Activated CD4-positive, alpha-beta T cell treated with anti-CD3 and anti-CD28 coated beads, Interleukin-2, amount 10 ng/mL, durations not matched to agents 7 days and 5 days (primary cell): ENCODE measurements at places on chromosomes 2 and 18.

- no peak for DNase-seq
These were observed 5.2 kb upstream of the RSAD2 start for GRCh38 chr2:6872394-6872793.

GRCh38 chr2:232894251-232894650, 24.2 kb downstream of the SNORC start:
- no peak for DNase-seq

DNA sequence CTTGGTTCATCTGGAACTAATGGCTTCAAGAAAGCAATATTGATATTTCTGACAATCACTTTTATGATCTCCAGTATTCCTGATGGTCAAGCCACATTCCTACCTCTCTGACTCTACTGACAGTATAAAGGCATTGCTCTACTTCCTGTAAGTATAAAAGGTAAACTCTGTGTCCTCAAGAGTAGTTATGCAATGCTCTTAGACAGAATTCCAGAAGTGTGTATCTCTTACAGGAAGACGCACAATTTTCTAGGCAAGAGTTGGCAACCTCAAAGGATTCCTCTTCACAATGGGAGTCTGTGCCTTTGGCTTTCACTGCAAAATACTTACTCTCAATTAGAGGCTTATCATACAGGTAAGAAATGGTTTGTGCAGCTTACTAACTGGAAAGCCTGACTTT, 100.1 kb downstream of the THADA start:
- DNase-seq = no peak

DNA sequence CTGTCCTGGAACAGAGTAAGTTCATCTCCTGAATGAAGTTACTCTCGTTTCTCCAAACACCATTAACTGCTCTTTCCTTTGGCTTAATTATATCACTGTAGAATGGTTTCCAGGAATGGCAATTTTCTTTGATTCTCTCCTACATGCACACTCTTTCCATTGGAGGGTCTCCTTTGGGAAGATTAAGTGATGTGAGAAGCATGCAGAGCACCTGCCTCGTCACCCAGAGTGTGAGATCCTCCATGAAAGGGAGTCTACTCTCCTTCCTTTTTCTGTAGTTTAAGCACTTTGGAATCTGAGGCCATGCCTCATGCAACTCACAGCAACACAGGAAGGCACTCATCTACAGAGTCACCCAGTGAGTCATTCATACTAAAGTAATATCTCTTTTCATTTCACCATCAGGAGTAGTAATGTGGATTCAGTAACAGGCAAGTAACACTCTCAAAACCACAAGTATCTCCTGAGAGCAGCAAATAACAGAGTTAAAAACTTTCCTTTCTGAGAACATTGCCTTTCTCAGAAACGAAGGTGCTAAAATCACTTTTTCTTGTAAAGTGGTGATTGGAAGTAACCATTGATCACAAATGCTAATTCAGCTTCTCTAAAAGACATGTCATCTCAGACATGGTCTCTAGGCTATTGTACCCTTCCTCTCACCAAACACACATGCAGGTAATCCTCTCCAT, 52.8 kb upstream of the IL1RL1 start:
- peak; percentile 24 for DNase-seq

DNA sequence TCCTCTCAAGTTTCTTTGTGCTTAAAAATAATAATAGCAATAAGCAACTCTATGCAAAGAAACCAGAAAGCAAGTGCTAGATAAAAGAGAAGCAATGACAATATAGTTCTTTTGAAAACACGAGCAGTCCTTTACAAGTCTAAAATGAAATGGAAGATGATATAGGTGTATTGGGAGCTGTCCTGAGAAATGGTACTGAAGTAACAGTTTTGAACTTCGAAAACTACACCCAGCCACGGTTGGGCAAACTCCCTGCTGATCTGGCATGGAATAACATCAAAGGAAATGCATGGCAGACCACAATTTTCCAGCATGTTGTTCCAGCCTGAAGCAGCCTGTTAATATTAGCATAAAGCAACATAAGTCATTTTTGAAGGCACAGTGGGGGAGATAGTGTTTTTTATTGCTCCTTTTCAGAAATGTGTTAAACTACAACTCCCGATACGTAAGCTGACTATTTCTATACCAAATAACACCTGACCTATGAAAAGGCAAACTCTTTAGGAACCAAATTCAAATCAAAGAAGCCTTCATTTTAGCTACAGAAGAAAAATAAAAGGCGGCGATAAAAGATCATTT, 596.1 kb upstream of the KLHL29 start:
- no peak for DNase-seq

- no peak for DNase-seq
These were observed 79.8 kb upstream of the LRPPRC start for GRCh38 chr2:44075541-44075940.

DNA sequence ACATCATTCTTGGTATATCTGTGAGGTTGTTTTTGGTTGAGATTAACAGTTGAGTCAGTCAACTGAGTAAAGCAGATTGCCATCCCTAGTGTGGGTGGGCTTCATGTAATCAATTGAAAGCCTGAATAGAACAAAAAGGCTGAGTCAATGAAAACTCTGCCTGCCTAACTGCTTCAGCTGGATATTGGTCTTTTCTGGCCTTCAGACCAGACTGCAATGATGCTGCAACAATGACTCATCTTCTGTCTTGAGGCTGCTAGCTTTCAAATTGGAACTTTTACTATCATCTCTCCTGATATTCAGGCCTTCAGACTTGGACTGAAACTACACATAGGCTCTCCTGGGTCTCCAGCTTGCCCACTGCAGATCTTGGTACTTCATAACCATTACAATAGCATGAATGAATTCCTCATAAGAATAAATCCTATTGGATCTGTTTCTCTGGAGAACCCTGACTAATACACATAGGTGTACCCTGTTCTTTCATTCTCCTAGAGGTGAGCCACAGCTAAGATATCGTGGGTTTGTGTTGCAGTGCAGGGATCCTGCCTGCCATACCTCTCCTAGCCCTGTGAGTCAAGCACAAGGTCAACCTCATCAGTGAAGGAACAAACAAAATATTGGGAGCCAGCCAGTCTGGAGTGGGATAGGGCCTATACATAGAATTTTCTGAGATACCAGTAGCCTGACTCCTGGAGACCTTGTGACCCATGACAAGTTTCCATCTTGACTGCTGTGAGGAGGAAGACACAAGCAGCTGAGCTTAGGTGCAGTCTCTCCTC, 473.8 kb downstream of the DCC start:
- DNase-seq = no peak

DNA sequence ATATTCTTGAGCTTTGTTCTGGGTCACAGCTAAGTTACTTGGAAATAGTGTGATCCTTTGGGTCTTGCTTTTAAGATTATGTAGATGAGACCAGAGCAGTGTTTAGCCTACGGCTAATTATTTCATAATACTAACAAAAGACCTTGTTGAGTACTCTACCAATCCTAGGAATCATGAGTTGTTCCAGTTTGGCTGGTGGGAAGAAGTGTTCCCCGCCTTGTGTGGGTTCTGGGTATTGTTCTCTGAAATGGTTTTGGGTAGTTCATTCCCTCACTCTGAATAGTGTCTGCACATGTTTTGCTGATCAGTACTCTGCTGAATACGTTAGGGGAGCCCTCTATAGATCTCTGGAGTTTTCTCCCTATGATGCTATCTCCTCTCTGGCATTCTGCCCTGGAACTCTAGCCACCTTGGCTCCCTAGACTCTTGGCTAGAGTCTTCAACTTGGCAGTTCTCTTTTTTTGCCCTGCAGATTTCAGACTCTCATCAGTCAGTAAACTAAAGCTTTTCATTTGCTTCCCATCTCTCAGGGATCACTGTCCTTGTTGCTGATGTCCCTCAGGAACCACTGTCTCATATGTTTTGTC, 48.4 kb downstream of the NEMP2 start:
- DNase-seq = no peak

DNA sequence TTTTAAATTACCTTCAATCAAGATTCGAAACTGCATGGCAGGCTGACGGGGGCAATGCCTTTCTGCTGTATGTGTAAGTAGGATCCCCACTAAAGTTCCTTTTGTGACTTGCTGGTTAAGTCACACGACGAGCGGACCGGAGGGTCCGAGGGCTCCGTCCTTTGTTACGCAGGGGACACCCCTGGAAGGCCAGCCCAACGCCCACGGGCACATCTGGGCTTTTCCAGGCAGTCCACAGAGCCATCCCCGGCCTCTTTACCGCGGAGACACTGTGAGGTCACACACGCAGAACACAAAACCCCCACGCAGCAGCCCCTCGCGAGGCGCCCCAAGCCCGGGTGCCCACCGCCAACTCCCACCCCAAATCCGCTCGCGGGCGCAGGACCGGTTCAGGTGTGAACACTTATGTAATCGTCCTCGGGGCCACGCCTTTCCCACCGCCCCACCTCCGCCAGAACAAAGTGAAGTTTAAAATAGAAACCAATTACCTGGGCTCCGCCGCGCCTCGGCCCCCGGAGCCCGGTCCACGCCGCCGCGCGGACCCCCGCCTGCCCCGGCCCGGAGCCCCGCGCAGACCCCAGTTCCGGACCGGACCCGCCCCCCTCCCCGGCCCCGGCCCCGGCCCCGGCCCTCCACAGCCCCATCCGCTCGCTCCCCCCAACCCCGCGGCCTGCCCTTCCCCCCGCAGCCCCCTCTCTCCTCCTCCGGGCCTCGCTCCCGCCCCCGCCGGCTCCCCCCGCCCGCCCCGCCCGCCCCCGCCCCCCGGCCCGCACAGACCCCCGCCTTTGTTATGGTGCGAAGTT, 4.2 kb downstream of the ZNF516 start:
- peak; percentile 57 for DNase-seq

- DNase-seq = no peak
These were observed 34.4 kb downstream of the EPG5 start for GRCh38 chr18:45932708-45933107.
